ENCODE measurements at places on chromosomes 5 and 9.

- DNase-seq = no peak
These were observed 18.8 kb downstream of the NANS start for GRCh38 chr9:98075332-98075805.

- peak; percentile 20 for DNase-seq
These were observed 11.3 kb downstream of the TMEM250 start for GRCh38 chr9:136107155-136107952.

DNA sequence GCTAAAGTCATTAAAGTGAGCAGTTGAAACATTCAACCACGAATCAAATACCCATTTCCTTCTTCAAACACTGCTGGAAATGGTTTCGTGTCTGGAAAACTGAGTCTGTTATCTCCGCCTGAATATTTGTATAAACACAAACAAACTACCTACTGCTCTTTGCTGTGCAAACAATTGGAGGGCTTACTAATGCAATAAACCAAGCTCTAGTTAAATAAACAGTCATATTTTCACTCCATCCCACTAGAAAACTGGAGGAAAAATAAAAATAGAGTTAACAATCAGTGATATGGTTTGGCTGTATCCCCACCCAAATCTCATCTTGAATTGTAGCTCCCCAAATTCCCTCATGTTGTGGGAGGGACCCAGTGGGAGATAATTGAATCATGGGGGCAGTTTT, 397.6 kb downstream of the RASEF start:
- no peak for DNase-seq

DNA sequence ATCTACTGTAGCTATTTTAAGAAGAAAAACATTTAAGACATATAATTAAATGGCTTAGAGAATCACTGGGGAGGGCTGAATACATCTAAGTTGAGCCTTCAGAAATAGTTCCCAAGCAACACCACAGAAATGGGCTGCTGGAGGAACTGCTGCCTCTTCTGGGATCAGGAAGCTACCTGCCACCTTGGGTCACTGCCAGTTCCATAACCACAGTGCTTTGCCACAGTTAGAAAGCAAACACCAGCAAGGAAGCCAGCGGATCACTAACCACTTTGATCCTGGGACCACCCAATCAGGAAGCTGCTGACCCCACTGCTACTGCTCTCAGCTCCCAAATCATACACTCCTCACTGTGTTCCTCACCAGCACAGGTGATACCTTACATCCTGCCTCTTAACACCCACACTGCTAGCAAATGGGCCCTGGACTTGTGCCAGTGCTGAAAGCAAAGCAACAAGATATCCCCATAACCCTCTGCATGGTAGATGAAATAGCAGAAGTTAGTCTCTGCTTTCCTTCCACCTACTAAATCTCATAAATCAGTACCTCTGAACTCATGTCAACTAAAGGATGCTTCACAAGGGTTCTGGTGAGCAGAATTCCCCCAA, 346.9 kb downstream of the DEPDC1B start:
- no peak for DNase-seq

- DNase-seq = no peak
These were observed 204.9 kb downstream of the LRRC70 start for GRCh38 chr5:62783374-62784057.

GRCh38 chr9:31394015-31394473, 990.4 kb upstream of the ACO1 start:
- DNase-seq = no peak

GRCh38 chr5:39505363-39505762, 80.6 kb upstream of the DAB2 start:
- no peak for DNase-seq

DNA sequence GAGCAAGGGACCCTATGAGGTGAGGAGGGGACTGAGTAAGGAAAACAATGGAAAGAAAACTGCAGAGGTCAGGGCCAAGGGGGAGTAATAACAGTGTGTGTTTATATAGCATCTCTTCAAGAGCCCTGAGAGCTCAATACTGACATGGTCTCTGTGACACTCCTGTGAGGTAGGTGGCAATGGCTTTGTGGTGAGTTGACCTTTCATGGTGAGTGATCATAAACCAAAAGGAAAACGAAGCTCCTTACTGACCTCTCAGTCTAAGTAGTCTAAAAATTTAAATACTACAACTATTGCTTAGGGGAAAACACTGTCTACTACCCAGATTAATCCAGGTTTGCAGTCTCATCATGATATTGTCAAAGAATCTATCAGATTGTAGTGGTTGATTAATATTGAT, 130.9 kb downstream of the SNCAIP start:
- no peak for DNase-seq

- peak; percentile 11 for DNase-seq
These were observed 185.9 kb upstream of the RASA1 start for GRCh38 chr5:87081511-87082372.

- no peak for DNase-seq
These were observed 14.0 kb upstream of the RNU6ATAC start for GRCh38 chr9:134178394-134178767.

DNA sequence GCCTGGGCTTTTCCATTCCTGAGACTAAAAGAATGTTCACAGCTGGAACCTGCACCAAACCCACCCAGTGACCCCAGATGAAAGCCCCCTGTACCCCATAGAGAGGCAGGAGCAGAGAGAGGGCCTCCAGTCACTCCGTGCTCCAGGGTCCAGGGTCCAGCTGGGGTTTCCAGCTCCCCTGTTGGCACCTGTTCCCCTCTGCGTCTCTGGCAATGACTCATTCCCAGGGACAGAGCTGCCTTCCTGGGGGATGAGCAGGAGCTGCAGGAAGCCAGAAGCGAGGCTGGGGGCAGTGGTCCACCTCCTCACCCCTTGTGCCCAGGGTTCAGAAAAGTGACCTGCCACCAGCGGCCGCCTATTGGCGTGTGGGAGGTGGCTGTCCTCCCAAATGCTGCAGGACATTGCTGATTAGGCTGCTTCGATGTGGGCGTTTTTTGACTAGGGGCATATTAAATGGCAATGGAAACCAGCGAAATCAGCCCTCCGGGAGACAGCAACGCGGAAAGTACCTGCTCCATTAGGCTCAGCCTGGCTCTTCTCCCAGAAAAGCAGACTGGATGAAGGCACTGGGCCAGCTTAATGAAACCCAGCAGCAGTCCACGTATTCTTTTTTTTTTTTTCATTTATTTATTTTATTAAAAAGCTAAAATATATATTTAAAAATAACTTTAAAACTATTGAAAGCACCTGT, 97.4 kb downstream of the DAP start:
- no peak for DNase-seq

DNA sequence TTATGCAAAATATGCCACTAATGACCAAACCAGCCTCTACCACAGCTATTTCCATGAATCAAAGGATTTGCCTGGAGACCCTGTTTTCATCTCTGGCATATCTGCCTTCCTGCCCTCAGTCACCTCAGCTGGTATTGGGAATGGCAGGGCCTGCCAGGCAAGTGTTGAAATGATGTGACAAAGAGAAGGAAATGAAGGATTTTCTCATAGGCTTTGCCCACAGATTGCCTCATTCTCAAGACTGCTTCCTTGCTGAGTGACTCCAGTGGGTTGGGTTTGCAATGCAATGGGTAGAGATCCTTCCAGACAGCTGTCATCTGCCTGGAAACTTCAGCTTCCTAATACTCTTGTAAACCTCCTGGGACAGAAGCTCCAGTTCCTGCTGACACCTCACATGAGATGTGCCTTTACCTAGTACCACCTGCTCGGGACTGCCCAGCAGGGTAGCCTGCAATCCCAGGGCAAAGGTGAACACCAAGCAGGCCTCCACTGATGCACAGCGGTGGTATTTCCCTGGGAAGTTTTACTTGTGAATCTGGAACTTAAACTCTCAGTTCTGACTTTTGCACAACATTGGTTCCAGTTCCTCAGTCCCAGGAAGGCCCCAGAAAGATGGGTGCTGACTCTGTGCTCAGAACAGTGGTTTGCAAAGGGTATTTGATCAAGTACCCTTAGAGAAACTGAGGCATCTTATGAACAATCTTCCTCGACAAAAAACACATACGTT, 64.8 kb upstream of the SLC1A1 start:
- no peak for DNase-seq

DNA sequence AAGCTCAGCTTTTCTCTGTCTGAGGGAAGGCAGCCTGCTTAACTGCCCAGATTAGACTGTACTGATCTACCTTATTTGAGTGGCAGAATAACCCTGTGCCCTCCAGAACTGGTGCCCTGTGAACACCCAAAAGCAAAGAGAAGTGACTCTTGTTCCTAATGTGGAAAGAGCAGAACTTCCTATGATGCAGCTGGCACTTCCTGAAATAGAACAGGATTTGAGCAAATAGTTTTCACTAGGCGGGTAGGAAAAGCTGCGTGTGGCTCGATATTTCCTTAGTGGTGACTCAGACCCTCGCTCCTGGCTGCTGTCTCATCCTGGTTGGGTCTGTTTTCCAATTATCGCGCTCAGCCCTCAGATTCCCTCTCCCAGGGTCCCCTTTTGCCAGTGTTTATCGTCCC, 89.9 kb downstream of the SH3TC2 start:
- no peak for DNase-seq

DNA sequence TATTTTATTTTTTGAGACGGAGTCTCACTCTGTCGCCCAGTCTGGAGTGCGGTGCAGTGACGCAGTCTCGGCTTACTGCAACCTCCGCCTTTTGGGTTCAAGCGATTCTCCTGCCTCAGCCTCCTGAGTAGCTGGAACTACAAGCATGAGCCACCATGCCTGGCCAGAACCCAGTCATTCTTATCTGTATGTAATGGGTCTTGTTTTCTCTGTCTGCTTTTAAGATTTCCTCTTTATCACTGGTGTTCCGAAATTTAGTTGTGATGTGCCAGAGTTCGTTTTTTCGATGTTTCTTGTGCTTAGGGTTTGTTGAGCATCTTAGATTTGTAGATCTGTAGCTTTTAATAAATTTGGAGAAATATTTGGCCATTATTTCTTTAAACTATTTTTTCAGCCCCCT, 19.2 kb downstream of the SLC25A25 start:
- DNase-seq = no peak

All from T-cell (primary cell).